ENCODE measurements at places on chromosomes 2 and 18.

DNA sequence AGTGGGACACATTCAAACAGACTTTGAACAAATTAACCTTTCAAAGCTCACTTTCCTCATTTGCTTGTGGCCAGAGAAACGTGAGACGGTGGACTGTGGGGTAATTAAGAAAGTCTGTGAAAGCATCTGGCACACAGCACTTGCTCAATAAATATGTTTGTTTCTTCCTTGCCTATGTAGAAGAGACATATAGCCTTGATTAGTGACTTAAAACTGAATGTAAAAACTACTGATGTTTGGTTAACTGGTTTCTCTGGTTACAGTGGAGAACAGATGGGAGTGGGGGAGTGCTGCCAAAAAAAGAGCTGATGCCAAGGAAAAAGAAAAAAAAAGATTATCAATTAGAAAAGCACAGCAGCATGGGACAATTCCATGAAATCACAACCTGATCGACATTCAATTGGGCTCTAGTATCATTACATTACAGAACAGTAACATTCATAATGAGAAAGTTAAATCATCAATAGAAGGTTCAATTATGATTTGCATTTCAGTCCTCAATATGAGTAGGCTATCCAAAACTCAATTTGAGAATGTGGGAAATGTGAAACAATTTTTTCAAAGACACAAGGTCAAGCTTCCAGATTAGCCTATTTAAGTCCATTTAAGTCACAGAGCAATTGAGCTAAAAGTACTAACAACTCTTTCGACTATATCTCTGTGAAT is 14.7 kb downstream of the CUL3 start:
- DNase-seq: no peak

GRCh38 chr2:37459095-37459981 is 114.9 kb downstream of the QPCT start:
- no peak for DNase-seq

DNA sequence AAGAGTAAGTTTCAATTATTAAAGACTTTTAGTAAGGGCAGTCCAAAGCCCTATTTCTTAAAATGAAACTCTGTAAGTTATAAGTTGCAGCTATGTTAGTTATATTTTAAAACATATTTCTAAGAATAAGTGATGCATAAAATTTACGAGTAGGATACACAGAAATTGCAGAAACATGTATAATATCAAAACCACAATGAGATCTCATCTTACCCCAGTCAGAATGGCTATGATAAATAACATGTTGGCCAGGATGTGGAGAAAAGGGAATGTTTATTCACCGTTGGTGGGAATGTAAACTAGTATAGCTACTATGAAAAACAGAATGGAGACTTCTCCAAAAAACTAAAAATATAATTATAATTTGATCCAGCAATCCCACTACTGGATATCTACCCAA is 201.2 kb downstream of the CBLN2 start:
- DNase-seq: no peak

DNA sequence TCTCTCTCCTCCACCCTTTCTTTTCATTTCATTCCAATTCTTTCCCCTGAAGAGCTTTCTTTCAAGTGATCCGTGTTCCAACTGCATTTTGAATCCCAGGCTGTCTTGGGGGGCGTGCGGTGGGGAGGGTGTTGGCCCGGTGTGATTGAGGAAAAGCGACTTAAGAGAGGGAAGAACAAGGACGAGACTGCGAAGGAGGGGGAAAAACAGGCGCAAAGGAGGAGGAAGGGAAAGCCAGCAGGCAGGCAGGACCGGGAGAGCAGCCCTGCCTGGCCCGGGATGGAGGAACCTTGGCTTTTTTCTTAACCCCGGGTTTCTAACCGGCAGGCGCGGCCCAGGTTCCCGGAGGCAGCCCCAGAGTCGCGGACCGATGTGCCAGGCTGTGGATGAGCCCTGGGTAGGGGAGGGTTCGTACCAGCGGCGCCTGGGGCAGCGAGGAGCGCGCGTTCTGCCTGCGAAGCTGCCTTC is 1.3 kb downstream of the ADCYAP1 start:
- DNase-seq: peak; percentile 30

DNA sequence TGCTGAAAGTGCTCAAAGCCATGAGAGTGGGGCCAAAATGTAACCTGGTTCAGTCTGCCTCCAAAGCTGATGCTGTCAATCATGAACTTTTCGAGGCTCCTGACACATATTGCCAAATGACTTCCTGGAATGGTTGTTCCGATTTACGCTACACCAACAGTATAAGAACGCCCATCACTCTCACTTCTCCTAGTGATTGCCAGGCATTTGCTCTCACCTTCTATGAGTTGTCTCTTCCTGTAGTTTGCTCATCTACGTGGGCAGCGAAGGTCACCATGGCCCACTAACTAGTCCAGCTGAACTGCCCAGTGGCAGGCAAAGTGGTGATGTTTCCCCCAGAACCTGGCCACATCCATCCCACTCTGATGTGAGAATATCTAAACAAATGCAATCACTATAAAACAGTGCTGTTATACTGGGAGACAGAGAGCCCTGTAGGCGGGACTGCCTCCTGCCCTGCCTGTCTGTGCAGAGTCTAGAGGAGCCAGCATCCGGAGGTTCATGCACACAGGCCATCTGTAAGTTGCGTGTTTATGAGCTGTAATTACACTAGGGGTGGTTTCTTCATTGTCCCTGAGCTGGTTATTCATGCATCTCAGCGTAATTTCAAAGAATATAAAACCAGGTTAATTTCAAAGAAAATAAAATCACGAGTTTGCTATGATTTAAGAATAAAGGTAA is 8.8 kb upstream of the CABLES1 start:
- DNase-seq: peak; percentile 4

DNA sequence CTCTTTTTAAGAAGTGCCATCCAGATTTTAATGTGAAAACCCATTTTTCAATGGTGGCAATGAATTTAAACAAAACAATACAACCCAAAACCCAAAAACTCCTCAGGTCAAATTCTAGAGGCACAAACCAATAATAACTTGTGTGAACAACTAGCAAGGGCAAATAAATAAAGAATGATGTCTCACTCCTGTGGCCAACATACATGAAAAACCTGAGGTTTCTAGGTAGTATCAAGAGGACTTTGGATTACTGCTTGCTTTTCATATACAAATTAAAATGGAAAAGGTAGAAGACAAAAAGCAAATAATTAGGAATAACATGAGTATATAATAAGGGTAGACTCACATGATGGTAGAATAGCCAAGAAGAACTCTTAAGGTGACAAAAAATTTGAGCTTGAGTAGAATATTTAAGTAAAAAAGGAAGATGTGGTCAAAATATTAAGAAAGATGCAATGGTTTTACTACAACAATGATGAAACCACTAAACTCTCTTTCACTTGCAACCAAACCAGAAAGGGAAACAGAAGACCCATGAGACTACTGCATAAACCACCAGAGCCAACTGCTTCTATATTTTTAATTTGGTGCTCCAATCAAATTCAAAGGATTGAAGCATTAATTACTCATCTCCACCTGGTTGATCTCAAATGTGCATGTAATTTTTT is 53.5 kb downstream of the DARS1 start:
- no peak for DNase-seq

DNA sequence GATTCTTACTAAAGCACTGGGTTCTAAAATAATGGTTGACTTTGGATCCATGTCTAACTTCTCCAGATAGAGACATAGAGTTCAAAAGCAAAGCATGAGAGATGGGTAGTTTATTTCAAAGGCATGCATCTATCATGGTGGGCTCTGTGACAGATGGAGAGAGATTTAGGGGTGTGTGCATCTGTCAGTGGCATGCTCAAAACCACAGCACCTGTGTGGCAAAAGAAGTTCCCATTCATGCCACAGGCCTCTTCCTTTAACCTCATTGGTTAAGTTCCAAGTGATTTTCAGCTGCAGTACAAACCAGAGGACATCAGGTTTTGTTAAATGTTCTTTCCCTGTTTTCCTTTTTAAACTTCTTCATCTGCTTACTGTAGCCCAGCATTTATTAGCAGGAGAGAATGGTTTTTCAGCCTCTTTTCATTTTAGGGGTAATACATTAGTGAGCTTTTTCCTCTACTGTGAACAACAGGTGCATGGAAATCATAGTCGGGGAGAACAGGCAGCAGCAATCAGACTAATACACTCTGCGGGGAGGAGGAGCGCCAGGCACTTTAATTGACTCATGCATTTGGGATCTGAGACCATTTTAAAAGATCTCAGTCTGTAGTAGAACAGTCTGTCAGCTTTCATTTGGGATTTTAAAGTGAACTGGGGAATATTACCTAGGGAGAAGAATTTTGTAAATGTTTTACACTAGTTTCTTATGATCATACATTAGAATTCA is 52.4 kb upstream of the UPP2 start:
- DNase-seq: no peak

DNA sequence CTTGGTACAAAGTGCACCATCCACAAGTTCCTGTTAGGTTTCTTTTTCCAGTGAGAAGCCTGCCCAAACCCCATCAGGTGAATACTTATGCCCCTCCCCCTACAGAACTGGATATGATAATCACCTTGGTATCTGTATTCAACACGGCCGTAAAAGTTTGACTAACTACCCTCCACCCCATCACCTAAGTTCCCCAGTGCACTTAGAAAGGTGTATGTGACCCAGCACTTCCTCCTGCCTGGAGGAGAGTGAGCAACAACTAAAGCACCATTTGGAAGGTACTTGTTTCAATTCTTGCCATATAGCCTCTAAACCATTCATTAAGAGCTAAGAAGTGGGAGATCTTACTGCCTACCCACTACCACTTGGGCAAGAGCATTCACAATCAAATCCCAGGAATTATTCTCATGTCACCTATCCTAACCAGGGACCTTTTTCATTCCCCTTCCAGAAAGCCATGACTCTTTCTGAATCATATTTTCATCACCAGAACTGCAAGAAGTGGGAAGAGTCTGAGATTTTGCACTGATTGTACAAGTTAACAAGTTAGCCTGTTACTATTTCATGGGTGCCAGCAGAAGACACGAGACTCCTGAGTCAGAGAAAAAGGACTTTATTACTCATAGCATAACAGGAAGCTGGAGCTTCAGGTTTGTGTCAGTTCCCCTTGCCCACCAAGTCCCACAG is 53.5 kb upstream of the NDUFV2 start:
- no peak for DNase-seq

GRCh38 chr2:128492966-128493811 is 174.5 kb upstream of the HS6ST1 start:
- no peak for DNase-seq

GRCh38 chr18:27226556-27227075 is 41.5 kb upstream of the CHST9 start:
- DNase-seq: no peak

- no peak for DNase-seq
Observed at GRCh38 chr2:46793423-46794416, 121.9 kb downstream of the MCFD2 start.

DNA sequence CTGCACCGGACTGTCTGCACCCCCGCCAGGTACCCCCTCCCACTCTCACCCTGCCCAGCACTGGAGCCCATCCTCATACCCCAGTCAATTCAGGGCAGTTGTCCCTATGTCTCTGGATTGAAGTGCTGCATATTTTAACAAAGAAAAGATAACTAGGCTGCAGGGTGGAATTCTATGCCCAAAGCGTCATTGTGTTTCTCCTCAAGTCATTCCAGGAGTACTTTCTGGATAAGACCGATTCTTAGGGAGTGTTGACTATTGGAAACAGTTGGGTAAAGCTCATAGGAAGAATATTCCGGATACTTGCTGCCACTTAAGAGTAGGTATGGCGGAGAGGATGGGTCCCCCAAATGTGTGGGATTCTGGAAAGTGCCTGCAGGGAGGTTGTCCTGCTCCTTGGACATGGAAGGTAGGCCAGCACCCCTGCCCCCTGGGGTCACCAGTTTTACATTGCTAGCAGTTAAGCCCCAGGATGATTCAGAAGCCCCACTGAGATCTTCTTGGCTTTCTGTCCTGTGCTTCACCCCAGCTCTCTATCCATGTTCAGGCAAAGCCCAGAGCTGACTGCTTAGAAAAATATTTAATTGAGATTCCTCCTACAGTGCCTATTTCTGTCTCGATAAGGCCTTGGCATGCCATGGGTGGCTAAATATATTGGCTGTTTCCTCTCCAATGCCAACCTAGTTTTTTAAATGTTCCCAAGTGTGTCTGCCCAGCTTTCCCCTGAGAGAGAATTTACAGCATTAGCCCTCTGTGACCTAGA is 48.2 kb downstream of the RPL37A start:
- no peak for DNase-seq

DNA sequence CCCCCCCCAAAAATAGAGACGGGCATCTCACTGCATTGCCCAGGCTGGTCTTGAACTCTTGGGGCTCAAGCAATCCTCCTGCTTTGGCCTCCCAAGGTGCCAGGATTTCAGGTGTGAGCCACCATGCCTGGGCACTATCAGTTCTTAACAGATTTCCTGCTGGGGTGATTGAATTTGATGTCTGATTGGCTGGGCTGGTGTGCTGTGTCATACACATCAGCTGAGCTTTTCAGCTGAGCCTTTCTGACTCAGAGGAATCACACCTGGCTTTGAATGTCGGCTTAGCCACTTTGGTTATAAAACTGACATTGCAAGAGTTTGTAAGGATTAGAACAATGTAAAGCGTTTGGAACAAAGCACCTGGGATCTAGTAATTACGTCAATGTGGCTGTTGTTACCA is 18.9 kb downstream of the NCAPH start:
- no peak for DNase-seq

DNA sequence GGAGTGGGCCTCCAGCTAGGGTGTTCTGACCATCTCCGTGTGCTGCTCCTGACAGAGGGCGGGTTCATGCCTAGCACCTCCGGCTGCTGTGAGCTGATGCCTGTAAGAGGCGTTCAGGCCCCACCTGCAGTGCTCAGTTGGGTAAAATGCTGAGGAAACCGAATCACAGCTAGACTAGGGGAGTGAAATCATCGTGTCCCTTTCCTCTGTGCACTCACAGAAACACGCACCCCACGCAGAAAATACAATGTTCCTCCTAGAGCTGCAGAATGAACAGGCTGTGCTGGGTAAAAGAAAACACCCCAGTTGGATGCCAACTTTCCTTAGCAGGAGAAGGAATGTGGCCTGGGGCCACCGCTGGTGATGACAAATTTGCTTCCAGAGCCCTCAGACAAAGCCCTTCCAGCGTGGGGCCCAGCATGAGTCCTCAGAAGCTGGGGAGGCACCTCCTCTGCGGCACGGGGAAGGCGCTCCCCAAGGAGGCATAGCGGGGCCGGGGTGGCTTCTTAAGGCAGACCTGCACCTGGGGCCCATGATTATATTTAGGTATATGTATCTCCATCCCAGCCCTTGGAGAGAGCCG is 16.3 kb upstream of the ARHGEF4 start:
- DNase-seq: no peak

All from NCI-H1417 (cell line).